ENCODE measurements at places on chromosomes 16 and 17.

- DNase-seq: no peak
These were observed 54.7 kb upstream of the CIBAR2 start for GRCh38 chr16:85166699-85167588.

DNA sequence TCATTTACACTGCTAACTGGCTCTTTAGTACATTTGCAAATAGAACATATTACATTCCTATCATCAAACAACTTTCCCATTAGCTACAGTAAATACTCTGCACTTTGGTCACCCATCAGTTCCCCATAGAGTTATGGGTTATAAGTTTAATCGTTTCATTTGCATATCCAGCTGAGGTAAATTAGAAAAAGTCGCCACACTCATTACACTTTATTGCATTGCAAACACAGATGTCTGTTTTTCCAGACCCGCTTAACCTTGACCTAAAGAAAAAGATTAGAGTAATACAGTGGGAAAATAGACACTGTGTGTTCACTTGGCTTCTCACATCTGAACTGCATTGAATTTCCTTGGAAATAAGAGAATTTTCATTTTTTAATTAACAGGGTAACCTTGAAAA, 213.1 kb upstream of the PSMD7 start:
- DNase-seq: no peak

DNA sequence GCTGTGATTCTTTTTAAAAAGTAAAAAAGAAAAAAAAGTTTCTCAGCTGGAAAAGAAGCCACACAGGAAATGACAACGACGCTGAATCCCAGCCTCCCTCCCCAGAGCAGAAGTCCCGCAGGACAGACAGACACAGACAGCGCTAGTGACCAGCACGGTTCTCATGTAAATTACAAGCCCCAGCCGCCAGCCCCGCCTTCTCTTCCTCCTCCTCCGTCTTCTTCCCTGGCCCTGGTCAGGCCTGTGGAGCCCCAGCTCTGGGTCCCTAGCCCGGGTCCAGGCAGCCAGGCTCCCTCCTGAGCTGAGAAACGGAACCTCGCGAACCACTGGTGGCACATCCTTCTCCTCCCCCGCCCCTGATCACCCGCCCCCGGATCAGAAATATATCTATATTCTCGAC, 7.0 kb upstream of the IL17C start:
- DNase-seq: no peak

- DNase-seq: no peak
These were observed 1.9 kb upstream of the GRB7 start for GRCh38 chr17:39735882-39736281.

DNA sequence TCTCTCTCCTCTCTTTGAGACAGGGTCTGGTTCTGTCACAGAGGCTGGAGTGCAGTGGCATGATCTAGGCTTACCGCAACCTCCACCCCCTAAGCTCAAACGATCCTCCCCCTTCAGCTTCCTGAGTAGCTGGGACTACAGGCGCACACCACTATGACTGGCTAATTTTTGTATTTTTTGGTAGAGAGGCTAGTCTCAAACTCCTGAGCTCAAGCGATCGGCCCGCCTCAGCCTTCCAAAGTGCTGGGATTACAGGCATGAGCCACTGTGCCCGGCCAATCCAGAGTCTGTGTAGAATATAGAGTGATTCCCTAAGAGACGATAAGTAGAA, 65.8 kb upstream of the RPH3AL start:
- no peak for DNase-seq

GRCh38 chr17:61504697-61505096, 52.5 kb downstream of the TBX4 start:
- DNase-seq: no peak

GRCh38 chr16:24524855-24525677, 14.3 kb upstream of the RBBP6 start:
- DNase-seq: no peak

- no peak for DNase-seq
These were observed 13.9 kb downstream of the SNN start for GRCh38 chr16:11681976-11682654.

DNA sequence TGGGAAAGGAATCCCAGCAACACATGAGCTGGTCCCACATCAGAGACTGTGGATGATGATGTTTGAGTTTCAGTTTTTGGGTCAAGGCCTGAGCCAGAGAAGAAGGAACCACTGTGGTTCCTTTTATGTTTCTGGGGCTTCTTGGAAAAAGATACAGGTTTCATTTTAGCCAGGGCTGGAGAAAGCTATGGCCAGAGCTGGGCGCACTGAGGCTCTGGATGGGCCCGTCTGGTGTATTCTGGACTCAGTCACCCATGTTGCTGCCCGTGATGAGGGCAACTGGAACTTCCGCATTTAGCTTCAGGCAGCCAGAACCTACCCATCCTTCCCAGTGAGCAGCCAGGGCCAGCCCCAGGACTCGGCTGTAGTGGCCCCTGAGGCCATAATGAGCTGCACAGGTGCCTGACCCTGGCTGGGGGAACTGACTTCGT, 15.0 kb upstream of the PITPNA start:
- no peak for DNase-seq

DNA sequence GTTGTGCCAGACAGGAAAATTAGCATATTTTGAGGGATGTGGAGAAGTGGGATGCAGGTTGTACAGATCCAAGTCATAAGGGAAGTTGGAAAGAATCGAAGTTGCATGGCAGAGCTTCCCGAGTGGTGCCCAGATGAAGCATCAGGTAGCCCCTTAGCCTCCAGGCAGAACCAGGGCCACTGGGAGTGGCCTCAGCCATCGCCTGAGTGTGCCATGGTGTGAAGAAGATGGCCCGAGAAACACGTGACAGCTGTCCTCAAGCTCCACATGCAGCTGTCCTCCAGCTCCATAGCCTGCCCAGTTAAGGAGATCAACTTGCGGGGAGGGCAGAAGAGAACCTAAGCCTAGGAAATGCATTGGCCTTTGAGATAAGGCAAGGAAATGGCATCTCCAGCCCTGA, 33.5 kb downstream of the TMC6 start:
- no peak for DNase-seq

DNA sequence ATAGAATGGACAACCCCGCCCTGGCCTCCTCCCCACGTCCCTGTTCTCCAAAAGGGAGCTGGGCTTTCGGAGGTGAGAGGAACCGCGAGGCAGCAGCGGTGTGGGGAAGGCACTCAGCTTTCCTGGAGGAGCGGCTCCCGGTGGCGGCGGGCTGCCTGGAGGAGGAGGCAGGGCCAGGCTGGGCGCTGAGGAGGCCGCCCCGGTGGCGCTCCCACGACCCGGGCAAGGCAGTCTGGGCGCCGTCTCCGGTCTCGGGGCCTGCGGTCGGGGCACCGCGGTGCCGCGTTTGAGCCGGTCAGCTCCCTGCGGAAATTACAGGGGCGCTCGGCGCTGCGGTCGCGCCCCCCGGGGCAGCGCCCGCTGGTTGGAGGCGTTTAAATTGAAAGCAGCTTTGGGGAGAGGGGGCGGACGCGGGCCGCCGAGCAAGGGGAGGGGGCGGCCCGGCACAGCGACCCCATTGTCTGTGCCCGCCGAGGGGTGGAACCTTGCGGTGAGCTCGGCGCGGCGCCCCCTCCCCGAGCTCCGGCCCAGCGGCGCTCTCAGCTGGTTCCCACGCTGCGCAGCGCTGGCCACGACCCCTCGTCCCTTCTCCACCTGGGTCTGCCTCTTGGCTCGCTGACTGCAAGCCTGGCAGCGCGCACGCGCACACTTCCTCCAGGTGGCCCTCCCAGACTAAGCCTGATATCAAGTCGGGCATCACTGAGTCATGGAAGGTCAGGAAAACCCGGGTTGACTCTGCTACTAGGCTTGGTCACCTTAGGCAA, 58.7 kb upstream of the DLX4 start:
- DNase-seq: no peak

GRCh38 chr16:57446531-57447185, 527 bp downstream of the CIAPIN1 start:
- no peak for DNase-seq

DNA sequence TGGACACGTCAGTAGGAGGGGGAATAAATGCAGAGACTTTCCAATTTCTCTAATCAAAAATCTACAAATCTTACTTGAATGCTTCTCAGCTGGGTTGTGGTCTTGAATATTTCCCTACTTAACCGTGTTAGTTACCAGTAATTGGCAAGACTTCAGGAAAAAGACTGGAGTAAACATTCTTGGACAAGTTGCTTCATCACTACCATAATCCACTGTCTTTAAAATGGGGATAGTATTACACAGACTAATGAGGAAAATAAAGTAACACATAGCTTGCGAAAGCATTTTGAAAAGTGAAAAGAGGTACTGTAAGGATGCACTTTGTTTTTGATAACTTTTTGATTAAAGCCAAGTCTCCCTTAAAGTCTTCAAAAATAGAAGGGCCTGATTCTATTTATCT, 18.4 kb downstream of the MYH1 start:
- DNase-seq: no peak

GRCh38 chr16:56279132-56279531, 87.8 kb downstream of the GNAO1 start:
- DNase-seq: no peak

GRCh38 chr17:33012522-33013033, 20.9 kb downstream of the SPACA3 start:
- no peak for DNase-seq

GRCh38 chr17:75673487-75673886, 6.3 kb downstream of the SAP30BP start:
- DNase-seq: no peak

GRCh38 chr16:71216714-71217113, 13.8 kb downstream of the HYDIN start:
- no peak for DNase-seq

DNA sequence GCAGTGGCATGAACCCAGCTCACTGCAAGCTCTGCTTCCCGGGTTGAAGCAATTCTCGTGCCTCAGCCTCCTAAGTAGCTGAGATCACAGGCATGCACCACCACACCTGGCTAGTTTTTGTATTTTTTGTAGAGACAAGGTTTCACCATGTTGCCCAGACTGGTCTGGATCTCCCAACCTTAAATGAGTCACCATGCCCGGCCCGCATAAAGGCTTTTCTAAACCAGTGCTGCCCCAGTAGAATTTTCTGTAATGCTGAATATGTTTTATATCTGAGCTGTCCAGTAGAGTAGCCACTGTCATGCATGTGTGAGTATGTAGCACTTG, 36.9 kb upstream of the WSB1 start:
- DNase-seq: no peak

- no peak for DNase-seq
These were observed 880 bp downstream of the SARM1 start for GRCh38 chr17:28372203-28372944.

DNA sequence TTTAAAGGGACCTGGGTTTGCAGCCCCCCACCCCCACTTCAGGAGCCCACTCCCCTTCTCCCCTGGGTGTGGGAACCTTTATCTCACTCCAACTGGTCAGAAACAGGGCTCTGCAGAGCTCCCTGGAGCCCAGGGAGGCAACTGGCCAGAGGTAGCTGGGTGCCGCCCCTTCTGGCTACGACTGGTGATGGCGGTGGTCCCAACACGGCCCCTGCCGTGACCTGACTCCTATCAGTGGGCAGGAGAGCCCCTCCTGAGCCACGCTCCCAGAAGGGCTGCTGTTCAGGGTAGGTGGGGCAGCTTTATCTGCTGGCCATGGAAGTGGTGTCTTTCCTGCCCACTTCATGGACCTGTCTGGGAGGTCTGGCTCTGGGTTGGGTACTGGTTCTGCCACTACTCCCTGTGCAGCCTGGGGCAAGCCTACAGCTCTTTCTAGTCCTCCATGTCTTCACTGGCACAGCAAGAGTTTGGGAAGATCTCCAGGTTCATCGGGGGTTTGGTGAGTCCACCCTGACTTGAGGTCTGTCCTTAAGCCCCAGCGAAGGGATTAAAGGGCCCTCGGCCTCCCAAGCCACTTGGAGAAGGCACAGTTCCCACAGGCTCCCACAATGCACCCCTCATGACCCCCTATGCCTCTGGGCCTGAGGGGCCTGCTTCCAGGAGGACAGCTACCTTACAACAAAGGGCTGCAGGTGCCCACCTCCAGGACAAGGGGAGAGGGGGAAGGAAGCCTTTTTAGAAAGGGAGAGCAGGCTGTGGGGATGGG, 5.5 kb upstream of the SREBF1 start:
- DNase-seq: no peak

- no peak for DNase-seq
These were observed 75.2 kb downstream of the WWP2 start for GRCh38 chr16:69837380-69837779.

- no peak for DNase-seq
These were observed 154.3 kb downstream of the SNX29 start for GRCh38 chr16:12130691-12131290.

DNA sequence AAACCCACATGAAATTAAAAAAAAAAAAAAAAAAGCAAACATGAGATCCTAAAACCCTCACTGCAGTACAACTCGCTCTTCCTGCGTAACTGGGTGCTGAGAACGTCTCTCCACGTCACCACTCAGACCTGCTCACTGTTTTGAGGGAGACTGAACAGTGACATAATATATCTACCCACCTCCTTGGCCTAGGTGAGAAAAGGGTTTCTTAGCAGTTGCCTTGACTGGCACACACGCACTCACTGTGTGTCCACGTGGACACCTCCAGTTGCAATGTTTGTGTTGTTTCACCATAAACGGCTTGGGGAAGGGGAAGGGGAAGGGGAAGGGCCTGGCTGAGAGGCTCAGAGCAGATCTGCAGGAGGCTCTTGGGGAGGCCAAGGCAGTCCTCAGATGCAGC, 32.0 kb downstream of the FANCA start:
- no peak for DNase-seq

DNA sequence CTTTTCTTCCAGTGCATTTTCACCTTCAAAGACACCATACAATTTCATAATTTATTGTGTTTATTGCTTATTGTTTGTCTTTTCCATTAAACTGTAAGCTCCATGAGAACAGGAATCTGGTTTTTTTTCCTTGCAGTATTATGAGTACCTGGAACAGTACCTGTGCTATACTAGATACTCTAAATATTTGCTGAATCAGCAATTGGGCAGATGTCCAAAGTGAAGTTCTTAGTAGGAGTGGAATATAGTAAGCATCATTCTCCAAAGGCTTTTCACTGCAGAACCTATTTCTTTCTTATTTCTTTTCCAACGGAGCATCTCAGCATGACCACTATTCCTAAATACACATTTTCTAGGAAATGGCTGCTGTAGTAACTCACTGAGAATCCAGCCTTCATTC, 269.0 kb upstream of the CCL2 start:
- DNase-seq: no peak

- no peak for DNase-seq
These were observed 448.1 kb upstream of the DYNLRB2 start for GRCh38 chr16:80092681-80093080.
